COLO829 (cell line): ENCODE measurements at places on chromosomes 7 and 10.

- no peak for DNase-seq
These were observed 15.9 kb downstream of the LAMB4 start for GRCh38 chr7:108114117-108114841.

DNA sequence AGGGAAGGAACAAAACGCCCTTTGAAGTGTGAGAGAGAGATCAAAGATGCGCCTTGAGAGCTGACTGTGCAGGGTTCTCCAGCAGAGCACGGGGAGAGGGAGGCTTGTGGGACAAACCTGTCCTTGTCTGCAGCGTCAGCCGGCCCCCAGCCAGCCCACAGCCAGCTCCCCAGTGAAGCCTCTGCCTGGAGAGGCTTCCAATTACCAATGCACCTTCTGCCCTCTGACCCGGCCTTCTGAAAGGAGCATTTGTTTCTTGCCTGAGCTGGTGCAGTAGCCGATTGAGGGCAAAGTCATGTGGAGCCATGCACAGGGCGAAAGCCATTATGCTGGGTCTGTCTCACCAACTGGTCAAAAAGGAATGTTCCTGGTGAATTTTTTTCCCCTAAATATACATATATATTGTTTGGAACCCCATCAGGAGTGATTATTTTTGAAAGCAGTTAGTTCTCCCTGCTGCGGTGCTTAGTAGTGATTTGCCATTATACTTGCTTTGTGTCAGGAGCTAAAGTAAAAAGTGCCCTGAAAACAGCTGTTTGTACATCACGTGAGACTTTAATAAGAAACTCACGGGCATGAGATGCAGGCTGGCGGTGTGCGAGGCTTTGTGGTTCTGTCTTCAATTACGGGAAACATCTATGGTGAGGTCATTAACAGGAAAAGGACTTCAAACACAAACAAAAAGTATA lies 268.6 kb downstream of the KLF6 start:
- DNase-seq = peak; percentile 79

DNA sequence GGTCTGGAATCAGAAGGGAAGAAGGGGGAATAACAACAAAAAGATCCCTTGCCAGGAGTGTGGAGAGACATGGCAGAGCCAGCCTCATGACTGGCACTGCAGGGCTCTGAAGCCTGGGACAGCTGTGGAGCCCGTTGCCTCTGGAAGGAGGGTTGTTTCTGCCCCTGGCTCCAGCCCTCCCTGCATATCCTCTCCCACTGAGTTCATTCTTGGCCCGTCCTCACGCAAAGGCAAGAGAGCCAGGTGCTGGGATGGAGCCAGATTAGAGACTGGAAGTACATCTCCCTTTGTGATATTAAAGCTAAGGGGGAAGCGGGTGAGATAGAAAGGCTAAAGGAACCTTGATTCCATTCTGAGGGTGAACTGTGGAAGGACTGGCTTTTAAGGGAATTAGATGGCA lies 141.5 kb upstream of the NPVF start:
- no peak for DNase-seq

DNA sequence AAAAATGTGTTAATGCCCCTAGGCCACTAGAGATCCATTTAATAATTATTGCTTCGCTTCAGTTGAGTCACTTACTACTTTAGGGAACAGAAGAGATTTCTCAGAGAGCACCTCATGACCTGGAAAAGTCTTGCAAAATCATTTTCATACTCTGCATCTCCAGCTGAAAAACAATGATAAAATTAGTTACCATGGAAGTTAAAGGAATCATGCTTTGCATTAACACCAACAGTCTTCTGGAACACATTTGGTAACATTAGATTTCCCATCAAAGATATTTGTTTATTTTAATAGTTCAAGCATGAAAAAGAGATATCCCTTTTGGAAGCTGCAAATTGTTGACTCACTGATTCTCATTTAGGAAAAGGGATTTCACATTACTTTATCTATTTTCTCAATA lies 1.8 kb upstream of the STEAP2 start:
- DNase-seq = no peak

GRCh38 chr10:71648254-71648932 lies 71.2 kb downstream of the C10orf105 start:
- no peak for DNase-seq

DNA sequence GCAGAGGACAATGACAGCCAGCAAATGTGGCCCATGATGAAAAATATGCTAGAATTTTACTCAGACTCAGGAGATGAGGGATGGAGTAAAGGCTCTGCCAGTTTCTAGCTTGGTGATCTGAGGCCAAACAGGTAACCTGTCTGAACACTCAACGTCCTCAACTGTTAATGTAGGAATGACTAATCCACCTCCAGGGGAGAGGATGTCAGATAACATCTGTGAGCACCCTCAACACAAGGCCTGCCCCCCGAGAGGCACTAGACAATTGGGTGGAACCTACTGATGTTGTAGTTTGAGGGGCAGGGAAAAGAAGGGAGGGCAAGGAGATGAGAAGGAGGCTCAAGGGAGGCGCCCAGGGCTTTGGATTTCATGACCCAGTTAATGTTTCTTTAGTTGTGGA lies 445.1 kb downstream of the PLXNA4 start:
- DNase-seq = no peak

DNA sequence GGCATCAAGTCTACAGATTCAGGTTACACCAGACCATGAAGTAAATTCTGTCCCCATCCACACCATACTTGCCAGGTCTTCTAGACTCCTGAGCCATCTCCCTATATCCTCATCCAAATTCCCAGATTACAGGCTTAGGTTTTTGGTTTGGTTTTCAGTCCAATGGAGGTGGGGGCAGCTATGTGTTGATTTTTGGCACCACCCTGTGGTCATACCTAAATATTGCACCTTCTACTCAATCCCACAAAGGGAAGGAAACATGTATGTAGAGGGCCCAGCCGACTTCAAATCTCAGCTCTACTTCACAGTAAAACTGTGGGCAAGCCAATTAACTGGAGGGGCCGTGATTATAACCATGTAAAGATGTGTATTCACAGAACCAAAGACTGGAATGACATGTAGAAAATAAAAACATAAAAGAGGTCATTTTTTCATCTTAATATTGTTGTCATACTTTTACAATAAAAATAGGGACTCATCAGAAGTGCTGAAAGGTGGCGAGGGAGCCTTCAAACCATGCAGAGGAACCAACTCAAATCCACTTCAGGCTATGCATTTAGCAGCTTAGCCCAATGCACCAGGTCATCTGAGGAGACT lies 19.8 kb downstream of the ERCC6 start:
- DNase-seq = peak; percentile 47

- no peak for DNase-seq
These were observed 130.3 kb upstream of the CHST15 start for GRCh38 chr10:124223711-124224085.

- DNase-seq = no peak
These were observed 58.3 kb downstream of the PIP4K2A start for GRCh38 chr10:22656036-22656435.

DNA sequence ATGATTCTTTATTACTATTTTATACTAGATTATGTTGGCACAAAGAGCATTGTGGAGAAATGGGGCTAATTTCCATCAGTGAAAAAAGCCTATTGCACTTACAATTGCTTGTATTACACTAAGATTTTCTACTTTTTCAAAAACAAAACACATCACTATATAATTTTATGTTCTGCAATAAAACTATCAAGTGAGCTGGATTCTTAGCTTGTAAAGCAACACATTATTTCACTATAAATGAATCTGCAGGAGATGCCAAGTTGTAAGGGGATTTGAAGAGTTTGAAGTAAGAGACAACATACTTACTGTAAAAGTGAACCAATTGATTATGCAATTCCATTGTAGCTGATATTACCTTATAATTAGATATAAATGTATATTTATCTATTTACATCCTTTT lies 333.3 kb upstream of the SEMA3D start:
- no peak for DNase-seq

- no peak for DNase-seq
These were observed 7.9 kb upstream of the H2BK1 start for GRCh38 chr7:151218170-151218569.

DNA sequence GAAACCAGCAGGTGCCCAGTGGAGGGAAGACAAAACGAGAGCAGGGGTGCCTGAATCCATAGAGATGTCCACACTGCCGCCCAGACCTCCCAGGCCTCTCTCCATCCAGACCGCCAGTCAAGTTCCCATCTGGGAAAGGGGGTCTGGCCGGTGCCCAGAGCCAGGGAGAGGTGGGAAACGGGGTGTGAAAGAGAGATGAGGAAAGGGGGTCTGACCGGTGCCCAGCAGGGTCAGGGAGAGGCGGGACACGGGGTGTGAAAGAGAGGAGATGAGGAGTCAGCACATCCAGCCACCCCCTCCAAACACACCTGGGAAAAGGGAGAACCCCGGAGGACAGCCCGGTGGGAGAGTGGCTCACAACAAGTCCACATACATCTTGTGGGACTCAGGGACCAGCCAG lies 185.8 kb downstream of the PTPRN2 start:
- no peak for DNase-seq

DNA sequence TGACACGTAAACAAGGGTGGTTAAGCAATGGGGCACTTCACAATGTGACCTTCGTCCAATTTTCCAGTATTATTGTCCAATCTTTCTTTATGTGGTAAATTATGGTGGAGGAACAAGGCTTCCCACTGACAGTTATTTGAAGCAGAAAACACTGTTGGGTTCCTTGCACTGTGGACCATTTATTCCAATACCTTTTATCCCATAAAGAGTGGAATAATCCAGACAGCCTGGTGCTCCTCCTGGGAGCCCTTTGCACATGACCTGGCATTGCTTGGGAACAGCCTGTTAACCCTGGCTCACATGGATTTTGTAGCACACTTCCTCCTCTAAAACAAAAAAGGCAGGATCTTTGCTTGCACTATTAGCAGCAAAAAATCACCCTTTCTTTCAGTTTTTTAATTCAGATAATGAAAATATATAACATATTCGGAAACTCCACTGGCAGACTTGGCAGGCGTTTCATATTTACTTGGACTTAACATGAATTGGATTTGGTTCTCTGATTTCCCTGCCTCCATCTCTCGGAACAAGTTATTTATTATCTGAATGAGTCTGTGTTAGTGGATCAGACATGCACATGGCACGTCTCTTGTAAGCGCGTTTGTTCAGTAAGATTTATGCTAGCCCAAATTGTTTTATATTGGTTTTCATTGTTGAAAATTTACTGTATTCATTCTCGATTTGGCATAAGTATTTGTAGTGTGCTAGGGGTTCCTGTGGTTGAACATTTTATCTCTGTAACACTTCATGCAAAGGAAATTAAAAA lies 59.3 kb downstream of the BMPER start:
- DNase-seq = no peak

DNA sequence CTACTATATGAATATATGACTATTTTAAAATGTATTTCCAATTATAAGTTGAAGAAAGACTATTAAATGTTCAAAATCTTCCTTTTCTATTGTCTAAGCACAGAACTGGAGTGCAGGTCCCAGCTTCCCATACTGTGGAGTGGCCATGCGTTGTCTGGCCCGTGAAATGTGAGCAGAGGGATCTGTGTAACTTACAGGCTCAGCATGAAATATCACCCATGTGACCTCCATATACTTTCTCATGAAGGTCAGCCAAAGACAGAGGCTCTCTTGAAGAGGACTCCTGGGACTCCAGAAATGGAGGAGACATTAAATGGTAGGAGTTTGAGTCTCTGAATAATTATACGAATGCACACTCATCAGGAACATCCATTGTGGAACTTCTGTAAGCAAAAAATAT lies 92.4 kb upstream of the CAV2 start:
- no peak for DNase-seq

DNA sequence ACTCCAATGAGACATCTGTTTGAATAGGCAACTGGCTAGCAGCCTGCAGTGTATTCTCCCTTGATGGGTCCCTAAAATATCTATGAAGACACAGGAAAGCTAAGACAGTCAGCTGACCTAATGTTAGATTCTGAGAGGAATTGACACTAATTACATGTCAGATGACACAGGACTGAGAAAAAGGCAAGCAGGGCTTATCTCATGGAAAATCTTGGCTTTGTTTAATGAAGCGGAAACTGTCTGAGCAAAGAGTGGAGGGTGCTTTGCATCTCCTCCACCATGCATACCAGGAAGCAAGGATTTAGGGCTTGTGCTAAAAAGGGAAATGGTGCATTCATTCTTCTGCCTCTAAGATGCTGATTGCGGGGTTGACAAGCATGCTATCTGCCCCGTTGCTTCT lies 135.5 kb upstream of the GLI3 start:
- DNase-seq = no peak

DNA sequence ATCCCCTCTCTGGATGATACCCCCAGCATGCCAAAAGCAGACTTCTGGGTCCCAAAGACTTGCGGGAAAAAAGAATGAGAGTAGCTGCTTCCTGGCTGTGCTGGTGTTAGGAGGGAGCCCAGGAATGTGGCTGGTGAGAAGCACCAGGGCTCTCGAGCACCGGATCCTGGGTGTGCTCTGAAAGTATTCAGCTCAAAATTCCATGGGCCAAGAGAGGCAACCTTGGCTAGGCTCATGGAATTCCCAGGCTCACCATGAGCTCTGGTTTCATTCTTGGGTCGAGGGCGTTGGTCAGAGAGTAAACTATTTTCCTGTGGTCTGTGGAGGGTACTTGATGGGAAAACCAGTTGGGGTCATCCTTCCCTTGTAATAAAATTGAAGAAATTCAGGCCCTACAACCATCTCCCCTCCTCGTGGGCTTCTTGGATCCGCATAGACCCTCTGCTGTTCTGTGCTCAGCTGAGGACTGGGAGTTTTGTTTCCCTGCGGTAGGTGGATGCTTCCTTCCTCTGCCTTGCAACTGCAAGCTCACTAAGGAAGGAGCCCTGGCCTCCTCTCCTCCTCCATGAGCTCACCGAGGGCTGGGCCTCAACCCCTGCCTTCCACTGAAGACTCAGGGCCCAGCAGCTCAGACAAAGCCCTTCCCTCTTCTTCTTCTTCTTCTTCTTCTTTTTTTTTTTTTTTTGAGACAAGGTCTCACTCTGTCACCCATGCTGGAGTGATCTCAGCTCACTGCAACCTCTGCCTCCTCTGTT lies 34.5 kb upstream of the AQP1 start:
- DNase-seq = no peak

GRCh38 chr10:62044566-62044965 lies 143.1 kb downstream of the ARID5B start:
- DNase-seq = no peak

DNA sequence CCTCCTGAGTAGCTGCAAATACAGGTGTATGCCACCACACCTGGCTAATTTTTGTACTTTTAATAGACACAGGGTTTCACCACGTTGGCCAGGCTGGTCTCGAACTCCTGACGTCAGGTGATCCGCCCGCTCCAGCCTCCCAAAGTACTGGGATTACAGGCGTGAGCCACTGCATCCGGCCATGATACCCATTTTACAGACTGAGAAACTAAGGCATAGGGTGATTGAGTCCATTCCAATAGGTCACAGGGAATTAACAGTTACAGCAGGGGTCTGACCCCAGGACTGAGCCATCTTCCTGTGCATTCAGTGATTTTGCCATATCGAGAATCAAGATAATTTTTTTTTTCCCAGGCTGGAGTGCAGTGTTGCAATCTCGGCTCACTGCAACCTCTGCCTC lies 12.3 kb upstream of the CTBP2 start:
- DNase-seq = no peak

- no peak for DNase-seq
These were observed 112.5 kb downstream of the GRID1 start for GRCh38 chr10:86254081-86254480.

- no peak for DNase-seq
These were observed 10.9 kb downstream of the MARVELD1 start for GRCh38 chr10:97724341-97724941.
